ENCODE measurements at places on chromosomes 12 and 14.

DNA sequence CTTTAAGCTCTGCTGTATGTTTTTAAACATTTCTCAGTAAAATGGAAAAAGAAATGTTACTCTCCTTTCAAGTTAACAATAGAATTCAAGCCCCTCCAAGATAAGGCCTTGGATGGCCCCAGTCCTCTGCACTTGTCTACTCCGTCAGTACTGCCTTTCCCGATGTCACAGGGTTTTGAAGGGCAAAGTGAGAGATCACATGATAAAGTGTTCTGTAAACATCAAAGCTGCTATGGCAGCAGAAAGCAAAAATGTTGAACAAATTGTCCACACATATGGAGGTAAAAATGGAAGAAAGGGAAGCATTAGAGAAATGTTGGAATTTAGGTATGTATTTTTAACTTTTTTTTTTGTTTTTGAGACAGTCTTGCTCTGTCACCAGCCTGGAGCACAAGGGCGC, 33.5 kb upstream of the CDK2AP1 start:
- no peak for DNase-seq

DNA sequence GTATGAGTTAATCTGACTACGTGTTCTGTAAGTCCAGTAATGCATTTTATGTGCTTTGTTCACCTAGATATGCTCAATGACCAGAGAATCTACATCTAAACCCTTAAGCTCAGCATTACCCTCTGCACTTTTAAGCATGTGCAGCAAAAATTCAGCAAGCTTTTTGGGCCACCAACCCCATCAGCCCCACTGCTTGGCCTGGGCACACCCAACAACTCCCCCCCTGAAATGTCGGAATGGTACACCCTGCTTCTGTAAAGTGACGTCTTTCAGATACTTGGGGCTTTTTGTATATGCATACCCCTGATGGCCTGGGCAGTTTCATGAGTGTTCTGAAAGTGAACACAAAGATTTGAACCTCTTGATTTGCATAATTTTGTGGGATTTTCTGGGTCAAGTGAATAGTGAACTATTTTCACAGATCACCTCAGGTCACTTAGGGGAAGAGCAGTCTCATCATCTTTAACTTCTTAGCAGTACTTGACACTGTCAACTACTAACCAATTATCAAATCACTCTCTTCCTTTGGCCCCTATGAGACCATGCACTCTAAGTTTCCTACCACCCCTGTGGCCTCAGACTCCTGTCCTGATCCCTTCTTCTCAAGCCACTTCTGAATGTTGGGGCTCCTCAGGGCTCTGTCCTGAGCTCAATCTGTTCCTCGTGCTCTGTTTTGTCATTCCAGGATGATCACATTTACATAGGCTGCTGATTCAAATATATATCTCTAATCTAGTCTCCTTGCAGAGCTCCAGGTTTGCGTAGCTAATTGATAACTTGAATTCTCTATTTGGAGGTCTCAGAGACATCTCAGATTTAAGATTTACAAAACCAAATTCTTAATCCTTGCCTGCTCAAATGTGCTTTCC, 36.3 kb upstream of the PPM1A start:
- DNase-seq = no peak

GRCh38 chr14:65650826-65651225, 238.3 kb downstream of the FUT8 start:
- DNase-seq = no peak

- DNase-seq = no peak
Observed at GRCh38 chr12:2179953-2180736, 127.4 kb downstream of the CACNA1C start.

- no peak for DNase-seq
Observed at GRCh38 chr14:41055589-41055988, 551.1 kb upstream of the LRFN5 start.

GRCh38 chr12:116104167-116104767, 173.2 kb downstream of the MED13L start:
- no peak for DNase-seq

DNA sequence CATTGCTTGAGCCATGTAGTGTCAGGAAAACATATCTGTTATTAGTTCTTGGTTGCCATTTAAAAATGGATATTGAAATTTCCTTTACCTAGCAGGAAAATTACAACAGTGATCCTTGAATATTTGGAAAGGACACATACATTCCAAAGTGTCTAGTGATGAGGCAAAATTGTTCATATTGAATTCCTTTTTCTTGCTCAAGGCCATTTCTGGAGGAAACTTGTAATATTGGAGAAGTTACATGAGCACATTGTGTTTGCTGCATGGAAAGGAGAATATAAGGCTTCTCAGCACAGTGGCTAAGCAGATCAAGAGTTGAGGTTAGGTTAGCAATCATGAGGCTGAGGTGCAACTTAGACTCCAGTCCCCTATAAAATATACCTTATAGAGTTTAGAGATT, 121.9 kb downstream of the PDE3A start:
- DNase-seq = no peak

DNA sequence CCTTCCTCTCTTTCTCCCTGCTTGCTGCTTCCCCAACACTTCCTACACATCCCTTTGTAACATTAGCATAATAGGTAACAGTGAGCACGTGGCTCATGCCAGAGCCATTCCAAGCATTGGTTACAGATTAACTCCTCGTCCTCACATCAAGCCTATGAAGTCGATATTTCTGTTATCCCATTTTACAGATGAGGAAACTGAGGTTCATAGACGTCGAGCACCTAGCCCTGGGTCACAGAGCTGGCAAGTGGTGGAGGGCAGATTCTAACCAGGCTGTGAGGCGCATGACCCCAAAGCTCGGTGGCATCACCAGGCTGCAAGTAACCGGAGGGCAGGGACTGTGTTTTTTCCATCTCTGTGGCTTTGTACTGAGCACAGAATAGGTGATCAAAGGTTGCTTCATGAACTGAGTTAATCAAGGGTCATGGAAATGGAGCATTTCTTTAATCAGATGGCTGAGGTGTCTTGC, 5.7 kb upstream of the SERPINA1 start:
- DNase-seq = no peak

Data from stimulated activated CD4-positive, alpha-beta T cell treated with anti-CD3 and anti-CD28 coated beads, TNF-alpha, amount 100 ng/mL, for 24 hours (primary cell).